ENCODE measurements at places on chromosomes 3 and 15.

DNA sequence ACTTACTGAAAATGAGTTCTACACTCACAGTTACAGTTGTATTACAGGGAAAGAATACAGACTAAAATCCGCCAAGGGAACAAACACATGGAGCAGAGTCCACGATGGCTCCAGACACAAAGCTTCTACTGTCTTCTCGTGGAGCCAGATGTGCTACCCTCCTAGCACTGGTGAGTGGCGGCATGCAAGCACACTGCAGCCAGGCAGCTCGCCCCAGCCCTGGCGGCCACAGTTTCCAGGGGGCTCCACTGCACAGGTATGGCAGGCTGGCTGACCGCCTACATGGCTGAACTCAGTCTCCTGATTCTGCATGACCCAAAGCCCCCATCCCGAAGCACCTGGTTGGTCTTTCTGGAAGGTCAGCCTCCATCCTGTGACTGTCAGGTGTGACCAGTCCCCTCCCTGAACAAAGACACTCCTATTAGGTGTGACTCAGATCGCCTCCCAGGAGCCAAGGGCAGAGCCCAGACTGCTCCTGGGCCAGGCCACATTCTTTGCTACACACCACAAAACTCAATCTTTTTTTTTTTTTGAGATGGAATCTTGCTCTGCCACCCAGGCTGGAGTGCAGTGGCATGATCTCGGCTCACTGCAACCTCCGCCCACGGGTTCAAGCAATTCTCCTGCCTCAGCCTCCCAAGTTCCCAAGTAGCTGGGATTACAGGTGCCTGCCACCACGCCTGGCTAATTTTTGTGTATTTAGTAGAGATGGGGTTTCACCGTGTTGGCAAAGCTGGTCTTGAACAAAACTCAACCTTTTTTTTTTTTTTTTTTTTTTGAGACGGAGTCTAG, 51.5 kb downstream of the CFAP92 start:
- no peak for DNase-seq

GRCh38 chr3:56320883-56321282, 147.4 kb downstream of the ERC2 start:
- no peak for DNase-seq

GRCh38 chr15:96166223-96167200, 164.0 kb upstream of the NR2F2 start:
- DNase-seq: no peak

DNA sequence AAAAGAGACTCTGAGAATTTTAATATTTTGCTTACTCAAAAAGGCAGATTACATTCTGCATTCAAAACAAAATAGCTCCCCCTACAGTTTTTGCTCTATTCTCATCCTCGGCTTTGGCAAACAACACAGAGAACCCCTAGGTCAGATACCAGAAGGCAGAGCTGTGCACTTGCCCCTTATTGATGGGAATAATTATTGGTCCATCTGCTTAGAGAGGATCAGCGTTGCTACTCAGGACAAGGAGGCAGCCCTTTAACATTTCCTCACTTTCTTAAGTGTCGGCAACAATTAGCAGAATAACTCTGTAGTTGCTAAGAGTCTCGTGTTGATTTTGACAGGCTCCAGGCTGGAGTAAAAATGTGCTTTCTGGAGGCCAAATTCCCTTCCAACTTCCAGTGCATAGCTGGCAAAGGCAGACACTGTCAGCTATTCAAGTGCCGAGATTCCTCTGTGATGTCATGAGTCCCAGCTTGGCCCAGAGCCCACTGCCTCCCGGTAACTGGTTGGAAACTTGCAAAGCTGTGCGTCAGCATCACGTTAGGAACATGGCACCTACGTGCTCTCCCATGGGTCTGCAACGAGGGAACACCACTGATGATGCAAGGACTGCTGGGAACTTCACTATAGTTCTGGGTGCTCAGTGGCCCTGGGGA, 482.7 kb upstream of the ADAMTS9 start:
- no peak for DNase-seq

- no peak for DNase-seq
These were observed 35.1 kb downstream of the PDCD6IP start for GRCh38 chr3:33833408-33834095.

DNA sequence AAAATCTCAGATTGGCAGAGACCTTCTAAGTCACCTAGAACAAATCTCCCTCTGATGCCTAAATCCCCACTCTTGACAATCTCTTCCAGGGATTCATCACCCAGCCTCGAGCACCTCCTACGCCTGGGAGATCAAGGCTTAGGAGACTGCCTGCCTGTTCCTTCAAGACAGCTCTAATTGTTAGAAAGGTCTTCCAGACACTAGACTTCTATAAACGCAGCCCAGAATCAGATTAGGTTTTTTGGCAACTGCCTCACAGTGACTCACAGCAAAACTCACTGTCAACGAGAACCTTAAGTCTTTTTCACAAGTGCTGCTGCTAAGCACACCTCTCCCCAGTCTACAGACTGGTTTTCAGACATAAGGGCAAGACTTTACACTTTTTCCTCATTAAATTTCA, 23.1 kb downstream of the SRGAP3 start:
- no peak for DNase-seq

- DNase-seq: no peak
These were observed 45.1 kb downstream of the COLQ start for GRCh38 chr3:15476378-15476777.

DNA sequence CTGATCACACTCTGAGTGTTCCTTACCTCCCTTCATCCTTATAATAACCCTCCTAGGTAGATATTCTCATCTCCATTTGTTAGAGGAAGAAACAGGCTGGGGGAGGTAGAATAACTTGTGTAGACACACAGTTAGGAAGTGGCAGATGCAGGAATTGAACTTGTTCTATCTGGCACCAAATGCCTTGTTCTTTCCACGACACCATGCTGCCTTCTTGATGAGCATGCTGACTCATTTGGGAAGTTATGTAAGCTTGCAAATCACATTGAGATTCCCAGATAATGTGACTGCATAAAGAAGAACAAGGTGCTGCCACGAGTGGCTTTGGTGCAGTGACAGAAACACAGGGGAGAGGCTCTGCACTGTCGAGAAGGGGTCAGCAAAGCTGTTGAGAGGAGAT, 27.5 kb upstream of the NDUFB4 start:
- no peak for DNase-seq

DNA sequence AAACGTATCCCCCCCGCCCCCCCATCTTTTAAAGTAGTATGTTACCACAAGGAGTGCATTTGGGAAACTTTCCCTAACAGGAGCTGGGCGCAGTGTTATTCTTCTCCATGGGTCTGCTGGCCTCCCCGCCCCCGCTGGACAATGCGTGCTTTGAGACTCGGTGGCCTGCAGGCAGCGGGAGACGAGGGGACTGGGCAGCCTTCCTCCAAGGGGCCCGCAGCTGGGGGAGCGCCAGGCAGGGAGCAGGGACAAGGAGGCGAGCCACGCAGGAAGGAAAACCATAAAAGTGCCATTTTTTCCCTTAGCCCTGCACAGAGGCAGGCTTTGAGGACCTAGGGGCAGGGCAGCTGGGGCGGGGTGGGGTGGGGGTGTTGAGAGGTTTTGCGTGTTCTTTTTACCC, 14.1 kb downstream of the SOX2 start:
- no peak for DNase-seq

DNA sequence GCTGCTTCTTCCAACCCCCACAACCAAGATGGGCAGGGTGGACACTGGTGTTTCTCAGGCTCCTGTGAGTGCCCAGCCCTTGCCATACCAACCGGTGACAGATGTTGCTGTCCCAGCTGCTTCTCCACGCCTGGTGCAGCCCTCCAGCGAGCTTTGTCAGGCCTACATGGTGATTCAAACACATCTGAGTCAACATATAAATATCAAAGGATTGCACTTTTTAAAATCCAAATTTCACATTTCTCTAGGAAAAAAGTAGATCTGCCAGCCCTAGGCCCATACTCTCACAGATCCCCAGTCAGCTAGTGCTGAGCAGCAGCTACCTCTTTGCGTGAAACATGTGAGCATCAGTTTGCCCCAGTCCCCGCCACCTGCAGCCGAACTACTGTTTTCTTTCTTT, 52.7 kb downstream of the RPN1 start:
- no peak for DNase-seq

- no peak for DNase-seq
These were observed 677.8 kb downstream of the FHIT start for GRCh38 chr3:60573494-60573893.

DNA sequence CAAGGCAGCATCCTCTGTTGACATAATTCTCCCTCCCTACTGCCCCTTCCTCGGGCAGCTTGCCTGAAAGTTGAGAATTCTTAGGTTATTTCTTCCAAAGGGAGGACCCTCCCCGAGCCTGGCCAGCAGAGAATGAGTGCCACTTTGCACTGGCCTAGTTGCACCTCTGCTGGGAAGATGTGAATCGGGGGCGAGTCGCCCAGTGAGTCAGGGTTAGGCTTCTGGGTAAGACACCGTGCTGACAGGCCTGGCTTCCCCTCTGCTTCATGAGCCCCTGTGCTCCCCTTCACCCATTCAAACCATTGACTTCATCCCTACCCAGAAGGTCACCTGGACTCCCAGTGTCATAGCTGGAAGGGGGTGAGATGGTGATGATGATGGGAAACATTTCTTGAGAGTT, 82.3 kb downstream of the AAGAB start:
- DNase-seq: no peak

GRCh38 chr3:133989936-133990702, 39.6 kb downstream of the SLCO2A1 start:
- DNase-seq: no peak

DNA sequence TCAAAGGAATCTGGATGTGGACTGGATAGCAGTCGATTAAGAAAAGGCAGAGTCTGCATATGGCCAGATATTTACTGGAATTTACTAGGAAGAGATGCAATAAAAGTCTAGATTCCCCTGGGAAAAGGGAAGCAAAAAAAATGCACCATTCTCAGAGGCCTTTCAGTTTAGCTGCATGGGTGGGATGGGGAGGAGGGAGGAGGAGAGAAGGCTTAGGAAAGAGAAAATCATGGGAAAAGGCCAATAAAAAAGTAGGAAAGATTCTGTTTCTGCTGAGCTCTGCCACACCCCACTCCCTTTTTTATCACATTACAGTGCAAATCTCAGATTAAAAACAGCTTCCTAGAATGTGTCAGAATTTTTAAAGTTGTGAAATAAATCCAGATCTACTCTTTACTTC, 103.6 kb downstream of the ADAMTS9 start:
- no peak for DNase-seq

- no peak for DNase-seq
These were observed 128.3 kb upstream of the ROBO1 start for GRCh38 chr3:79896086-79896485.

GRCh38 chr3:134486577-134487041, 752 bp downstream of the CEP63 start:
- peak; percentile 12 for DNase-seq

DNA sequence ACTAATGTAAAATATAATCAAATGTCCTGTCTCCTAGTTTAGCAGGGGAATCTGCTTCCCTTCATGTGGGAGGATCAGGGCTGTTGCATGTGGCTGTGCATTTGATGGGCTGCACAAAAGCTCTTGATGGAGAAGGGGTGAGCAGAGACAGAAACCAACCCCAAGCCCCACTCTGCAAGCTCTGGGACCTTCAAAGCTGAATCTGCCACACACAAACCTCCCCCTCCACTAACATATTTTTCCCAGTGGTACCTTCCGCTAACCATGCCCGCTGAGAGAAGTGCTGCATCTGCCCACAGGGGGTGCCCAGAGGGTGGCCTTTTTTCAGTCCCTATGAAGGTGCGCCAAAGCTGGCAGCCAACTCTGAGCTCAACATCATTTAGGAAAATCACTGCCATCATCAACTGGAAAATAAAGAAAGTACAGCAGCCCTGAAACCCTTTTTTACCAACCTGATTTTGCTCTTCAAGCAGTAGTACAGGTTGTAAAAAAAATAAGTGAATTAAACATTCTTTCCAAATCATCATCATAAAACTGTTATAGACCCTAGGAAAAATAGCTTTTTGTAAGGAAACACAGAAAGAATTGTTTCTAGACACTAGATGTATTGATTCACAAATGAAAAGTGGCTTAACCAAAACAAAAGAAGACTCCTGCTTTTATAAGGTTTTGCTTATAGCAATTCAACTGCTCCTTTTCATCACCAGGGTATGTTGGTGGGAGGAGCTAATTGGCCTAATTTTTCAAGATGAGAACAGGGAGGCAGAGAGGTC, 97.0 kb downstream of the HHLA2 start:
- DNase-seq: no peak

GRCh38 chr3:142943870-142944269, 19.6 kb downstream of the PAQR9 start:
- DNase-seq: no peak

GRCh38 chr3:143414571-143415253, 295.1 kb downstream of the CHST2 start:
- no peak for DNase-seq

Measured in CD4-positive, alpha-beta T cell treated with Interleukin-15 for 4 hours (primary cell).